Bronchial epithelial cell (primary cell): ENCODE measurements at places on chromosomes 1 and 21. TPM values are rescaled to one million over a fixed set of nuclear protein-coding genes. Genes with fewer than 3 reads are reported as not detected.

Gene UQCRHL
- total RNA-seq: 1.8 and 4.9 TPM in 2 replicates

Gene EMC1
- 45.8 and 60.8 TPM in 2 replicates for total RNA-seq

DNA sequence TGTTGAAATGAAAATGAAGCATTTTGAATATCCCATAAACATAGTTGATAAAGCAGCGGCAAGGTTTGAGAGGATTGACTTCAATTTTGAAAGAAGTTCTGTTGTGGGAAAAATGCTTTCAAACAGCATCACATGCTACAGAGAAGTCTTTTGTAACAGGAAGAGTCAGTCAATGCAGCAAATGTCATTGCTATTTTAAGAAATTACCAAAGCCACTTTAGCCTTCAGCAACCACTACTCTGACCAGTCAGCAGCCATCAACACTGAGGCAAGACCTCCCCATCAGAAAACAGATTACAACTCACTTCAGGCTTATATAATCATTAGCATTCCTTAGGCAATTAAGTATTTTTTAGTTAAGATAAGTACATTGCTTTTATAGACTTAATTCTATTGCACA is 33.8 kb upstream of the FCRL3 start:
- no peak for DNase-seq

DNA sequence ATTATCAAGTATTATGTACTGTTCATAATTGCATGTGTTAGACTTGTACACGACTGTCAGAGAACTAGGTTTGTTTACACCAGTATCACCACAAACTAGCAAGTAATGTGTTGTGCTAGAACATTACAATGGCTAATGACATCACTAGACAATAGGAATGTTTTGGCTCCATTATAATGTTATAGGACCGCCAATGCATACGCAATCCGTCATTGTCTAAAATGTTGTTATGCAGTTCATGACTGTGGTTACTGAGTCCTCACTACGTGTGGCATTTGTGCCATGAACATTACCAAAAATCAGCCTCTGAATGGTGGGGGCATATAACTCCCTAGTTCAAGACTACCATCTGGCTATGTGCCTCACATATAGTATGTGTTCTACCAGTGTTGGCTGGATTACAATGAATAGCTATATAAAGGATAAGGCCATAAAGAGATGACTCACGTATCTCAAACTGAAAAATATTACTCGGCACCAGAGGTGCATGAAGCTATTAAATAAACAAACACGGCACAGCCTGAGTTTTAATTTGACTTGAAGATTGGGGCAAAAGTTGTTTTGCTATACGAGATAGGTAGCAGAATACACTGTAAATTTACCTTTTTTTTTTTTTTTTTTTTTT is 89.1 kb upstream of the COL24A1 start:
- DNase-seq: no peak

DNA sequence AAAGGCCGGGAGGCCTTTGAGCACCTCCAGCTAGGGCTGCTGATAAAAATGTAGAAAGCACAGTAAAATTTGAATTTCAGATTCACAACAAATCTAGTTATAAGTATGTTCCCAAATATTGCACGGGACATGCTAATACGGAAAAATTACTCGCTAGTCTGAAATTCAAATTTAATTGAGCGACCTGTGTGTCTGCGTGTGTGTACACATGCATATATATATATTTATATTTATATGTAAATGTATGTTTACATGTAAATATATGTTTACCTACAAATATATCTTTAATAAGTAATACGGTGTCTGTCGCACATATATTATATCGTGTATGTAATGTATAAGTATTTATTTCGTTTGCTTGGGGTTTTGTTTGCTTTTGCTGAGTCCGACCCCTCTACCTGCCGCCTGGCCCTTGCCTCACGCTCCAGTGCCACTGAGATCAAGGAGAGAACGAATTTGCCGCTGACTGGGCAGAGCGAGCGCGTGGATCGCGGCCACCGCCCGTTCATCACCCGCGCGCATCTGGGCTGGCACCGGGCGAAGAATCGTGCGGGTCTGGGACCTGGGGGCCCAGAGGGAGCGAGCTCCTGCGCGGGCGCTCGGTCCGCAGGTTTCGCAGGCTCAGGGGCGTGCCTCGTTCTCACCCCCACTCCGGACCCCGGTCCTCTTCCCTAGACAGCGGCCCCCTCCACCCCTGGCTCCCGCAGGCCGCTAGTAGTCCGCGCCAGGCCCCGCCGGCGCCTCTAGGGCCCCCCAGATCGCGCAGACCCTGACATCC is 534 bp upstream of the WRAP73 start:
- DNase-seq: no peak

DNA sequence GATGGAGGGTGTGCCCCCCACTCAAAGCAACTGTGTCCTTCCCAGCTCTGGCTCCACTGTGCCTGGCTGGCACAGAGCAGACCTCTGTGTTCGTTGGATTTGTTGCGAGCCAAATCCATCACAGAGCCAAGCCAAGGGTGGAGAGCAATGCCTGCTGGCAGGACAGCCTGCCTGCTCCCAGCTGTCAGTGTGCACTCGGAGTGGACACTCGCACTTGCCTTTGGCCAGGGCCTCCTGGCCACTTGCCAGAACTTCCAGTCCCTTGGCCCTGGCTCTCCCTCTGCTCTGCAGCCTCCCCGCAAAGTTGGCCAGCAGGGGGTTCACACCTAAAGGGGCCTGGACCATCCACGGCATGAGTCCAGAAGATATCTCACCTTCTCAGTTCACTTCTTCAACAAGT is 16.4 kb downstream of the HEYL start:
- DNase-seq: no peak

Gene C1orf141
- not detected in 2 replicates for total RNA-seq
